ENCODE measurements at places on chromosomes 5 and 9. TPM values are rescaled to one million over a fixed set of nuclear protein-coding genes. Genes with fewer than 3 reads are reported as not detected.

The TLR4 gene
- total RNA-seq = not detected

The CDC20B gene
- not detected for total RNA-seq

The INSL6 gene
- not detected for total RNA-seq

The TYRP1 gene
- total RNA-seq = not detected

The EIF4E1B gene
- not detected for total RNA-seq

The F12 gene
- total RNA-seq = 16.5 TPM

The OBP2B gene
- not detected for total RNA-seq

The PTGES gene
- 96.6 TPM for total RNA-seq

DNA sequence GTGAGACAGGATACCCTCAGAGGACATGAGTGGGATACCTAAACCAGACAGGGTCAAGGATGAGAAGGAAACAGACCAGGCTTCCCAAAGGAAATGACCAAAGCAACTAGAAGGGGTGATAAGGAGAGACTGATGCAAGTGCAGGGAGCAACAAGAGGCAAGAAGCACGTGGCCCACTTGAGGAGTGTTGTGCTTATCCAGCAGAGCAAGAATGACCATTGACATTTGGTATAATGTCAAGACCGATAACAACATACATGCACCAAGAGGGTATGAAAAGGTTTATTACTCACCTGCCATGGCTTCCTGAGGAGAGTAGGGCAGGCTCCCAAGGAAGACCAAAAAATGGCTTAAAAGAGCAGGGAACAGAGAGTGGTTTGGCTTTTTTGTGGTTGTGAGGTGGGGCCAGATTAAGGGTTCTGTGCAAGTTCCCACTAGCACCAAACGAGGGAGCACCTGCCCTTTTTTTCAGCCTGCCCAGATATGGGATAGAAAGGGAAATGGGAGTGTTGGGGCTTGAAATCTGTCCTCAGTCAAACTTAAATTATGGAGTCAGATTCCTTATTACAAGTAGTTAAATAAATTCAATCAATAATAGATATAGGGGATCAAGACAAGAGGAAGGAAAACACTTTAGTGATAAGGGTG, 513.6 kb downstream of the RASEF start:
- DNase-seq = peak; percentile 10

DNA sequence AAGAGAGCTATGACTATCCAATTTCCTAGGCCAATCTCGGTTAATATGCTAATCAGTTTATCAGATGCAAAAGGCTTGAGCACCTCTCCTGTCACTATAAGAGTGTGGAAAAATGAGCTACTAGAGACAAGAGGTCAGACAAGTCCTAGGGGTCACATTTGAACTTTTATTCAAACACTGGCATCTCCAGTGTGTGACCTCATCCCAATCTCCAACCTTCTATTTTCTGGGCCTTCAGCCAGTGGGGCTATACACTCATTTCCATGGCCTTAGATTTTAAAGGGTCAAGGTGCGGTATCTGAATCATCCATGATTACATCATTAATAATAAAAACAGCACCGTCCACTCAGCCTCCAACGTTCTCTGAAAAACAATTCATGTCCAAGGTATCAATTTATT, 139.6 kb upstream of the LRRTM2 start:
- peak; percentile 94 for DNase-seq

DNA sequence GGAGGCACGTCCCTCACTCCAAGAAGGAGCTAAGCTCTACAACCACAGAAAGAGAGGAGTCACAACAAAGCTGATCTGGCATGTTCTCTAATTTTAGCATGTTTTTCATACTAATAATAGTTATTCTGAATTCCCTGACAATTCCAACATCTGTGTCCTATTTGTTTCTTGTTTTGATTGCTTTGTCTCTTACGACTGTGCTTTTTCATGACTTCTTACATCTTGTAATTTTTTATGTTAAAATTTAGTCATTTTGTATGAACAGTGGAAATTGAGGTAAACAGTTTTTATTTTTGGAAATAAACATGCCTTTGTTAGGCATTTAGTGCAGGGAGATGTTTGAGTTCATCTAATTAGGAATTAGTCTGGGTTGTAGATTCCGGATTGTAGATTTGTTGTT, 668.1 kb upstream of the EDIL3 start:
- no peak for DNase-seq

GRCh38 chr9:95007226-95007869, 280.8 kb downstream of the AOPEP start:
- peak; percentile 73 for DNase-seq

GRCh38 chr5:103962023-103962422, 399.4 kb upstream of the NUDT12 start:
- peak; percentile 4 for DNase-seq

GRCh38 chr9:84694248-84694647, 24.7 kb downstream of the NTRK2 start:
- no peak for DNase-seq

- DNase-seq = peak; percentile 9
These were observed 181.0 kb downstream of the BNC2 start for GRCh38 chr9:16689351-16689938.

DNA sequence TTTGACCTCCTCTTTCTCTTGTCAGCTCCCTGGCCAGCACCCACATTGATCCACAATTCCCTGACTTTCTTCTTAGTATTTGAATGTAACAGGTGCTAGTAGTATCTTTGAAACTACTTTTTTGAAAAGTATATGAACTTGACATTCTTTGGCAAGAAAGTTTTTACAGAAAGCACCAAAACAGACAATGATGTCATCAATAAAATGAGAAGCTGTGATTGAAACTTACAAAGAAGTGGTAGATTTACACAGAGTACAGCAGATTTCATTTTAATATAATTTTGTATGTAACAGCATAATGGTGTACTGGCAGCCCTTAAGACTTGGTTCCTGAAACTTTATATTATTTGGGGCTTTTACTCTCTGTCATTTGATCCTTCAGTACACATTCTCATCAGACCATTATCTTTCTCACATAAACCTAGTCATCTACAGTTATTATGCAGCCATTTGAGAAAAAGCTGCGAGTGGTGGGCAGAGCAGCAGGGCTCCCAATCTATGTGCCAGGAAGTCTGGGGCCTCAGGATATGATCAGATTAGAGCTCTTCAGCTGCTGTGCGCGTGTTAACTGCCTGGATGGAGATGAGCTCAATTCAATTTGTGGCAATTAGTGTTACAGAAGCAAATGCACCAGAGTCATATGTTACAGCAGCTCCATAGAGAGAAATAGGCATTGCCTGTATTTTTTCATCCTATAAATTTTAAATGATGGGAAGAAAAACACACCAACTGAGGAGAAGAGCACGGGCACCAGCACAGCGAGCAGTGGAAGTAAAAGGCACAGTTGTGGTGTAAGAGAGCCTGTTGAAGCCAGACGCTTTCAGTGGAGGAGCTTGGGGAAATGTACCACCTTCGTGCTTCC, 126.1 kb downstream of the STARD4 start:
- DNase-seq = no peak

DNA sequence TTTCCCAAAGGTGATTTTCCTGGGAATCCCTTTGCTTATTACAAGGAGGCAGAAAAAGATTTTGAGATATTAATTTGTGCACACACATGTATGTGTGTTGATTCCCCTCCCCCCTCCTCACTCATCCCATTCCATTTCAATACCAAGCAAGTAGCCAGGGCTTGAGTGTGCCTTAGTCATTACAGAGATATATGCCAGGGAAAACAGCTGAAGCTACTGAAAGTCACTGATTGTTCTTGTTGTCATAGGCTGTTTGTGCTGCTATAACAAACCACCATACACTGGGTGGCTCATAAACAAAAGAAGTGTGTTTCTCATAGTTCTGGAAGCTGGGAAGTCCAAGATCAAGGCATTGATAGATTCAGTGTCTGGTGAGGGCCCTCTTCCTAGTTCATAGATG, 158.6 kb downstream of the BAAT start:
- DNase-seq = no peak

DNA sequence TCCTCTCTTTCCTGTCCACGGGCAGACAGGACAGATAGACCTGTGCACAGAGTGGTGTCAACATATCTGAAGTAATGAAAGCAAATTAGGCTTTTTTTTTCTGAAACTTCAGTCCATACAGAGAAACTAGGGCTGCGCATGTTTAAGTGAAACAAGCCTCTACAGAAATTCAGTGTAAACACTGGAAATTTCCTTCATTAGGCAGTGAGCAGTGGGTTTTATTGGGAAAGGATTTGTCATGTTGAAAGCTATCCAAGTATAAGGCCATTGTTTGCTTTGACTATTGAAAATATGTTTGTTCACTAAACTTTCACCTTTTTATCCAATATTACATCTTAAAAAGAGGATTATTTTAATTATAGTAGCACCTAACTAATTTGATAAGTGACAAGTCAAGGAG, 161.2 kb downstream of the AOPEP start:
- no peak for DNase-seq

DNA sequence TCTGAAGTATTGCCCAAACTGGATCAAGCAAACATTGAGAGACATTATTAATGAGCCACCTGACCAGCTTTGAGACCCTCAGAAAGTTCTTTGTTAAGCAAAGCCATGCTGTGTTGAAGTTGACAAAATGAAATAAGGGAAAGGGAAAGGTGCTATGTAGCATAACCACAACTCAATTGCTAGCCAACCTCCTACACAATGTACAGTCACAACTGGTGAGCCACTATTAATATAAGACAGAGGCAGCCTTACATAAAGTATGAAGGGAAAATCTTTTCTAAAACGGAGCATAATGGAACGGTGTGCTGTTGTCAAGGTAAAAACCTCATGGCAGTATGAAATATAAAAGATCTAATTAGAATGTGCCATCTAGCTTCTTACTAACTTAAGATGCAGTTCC, 375.8 kb upstream of the ST8SIA4 start:
- DNase-seq = no peak

- DNase-seq = no peak
These were observed 7.3 kb downstream of the CORO2A start for GRCh38 chr9:98185021-98185567.

GRCh38 chr5:10393491-10393890, 40.0 kb downstream of the MARCHF6 start:
- no peak for DNase-seq

DNA sequence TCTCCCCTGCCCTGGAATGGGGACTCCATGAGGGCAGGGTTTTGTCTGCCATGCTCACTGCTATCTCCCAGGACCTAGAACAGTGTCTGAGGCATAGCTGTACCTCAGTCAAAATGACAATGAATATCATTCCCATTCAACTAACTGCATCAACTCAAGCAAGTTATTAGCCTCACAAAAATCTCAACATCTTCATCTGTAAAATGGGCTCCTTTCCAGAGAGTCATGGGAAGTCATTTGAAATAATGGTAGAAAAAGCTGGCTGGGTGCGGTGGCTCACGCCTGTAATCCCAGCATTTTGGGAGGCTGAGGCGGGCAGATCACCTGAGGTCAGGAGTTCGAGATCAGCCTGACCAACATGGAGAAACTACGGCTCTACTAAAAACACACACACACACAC, 9.4 kb downstream of the SH2D3C start:
- no peak for DNase-seq

- DNase-seq = no peak
These were observed 21.3 kb downstream of the SPRY4 start for GRCh38 chr5:142303565-142303964.

GRCh38 chr5:151005187-151005949, 15.0 kb upstream of the GPX3 start:
- no peak for DNase-seq

DNA sequence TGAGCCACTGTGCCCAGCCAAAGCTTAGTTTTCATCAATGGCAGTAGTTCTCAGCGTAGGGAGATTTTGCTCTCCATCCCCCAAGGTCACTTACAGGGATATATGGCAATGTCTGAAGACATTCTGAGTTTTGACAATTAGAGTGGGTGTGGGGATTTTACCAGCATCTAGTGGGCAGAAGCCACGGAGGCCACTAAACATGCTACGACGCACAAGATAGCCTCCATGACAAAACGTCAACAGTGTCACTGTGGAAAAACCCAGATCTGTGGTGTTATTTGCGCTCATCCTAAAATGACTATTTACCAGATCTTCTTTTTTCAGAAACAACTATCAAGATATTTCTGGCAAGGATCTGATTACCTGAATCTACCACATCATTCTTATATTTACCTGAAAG, 68.2 kb downstream of the CDC14B start:
- no peak for DNase-seq

- DNase-seq = peak; percentile 17
These were observed 18.8 kb downstream of the GLE1 start for GRCh38 chr9:128523199-128523925.

GRCh38 chr9:85038061-85038460, 368.5 kb downstream of the NTRK2 start:
- DNase-seq = no peak

- no peak for DNase-seq
These were observed 374.9 kb downstream of the TLE4 start for GRCh38 chr9:79946712-79947111.

- DNase-seq = peak; percentile 78
These were observed 38.7 kb downstream of the CDC42SE2 start for GRCh38 chr5:131302506-131302905.

DNA sequence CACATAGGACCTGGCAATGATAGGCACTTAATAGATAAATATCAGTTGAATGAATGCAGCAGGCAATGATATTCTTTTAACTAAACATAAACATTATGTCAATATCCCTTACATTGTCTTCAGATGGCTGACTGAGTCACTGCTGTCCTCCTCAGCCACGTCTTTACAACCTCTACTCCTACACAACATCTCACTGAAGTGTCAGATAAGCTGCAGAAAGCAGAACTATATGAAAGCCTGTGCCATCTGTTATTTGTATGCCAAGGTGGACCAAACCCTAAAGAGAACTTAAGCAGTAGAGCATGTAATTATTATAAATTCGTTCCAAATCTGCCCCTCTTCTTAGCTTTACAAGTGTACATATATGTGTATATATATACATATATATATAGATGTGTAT, 271.2 kb downstream of the RASEF start:
- DNase-seq = no peak

- DNase-seq = no peak
These were observed 106.8 kb downstream of the MAPKAP1 start for GRCh38 chr9:125600194-125600593.
